ENCODE measurements at places on chromosomes 11 and 22. TPM values are rescaled to one million over a fixed set of nuclear protein-coding genes. Genes with fewer than 3 reads are reported as not detected.

FAM180B gene
- 0.08 TPM for polyA plus RNA-seq

TREH gene
- 0.17 TPM for polyA plus RNA-seq

DNA sequence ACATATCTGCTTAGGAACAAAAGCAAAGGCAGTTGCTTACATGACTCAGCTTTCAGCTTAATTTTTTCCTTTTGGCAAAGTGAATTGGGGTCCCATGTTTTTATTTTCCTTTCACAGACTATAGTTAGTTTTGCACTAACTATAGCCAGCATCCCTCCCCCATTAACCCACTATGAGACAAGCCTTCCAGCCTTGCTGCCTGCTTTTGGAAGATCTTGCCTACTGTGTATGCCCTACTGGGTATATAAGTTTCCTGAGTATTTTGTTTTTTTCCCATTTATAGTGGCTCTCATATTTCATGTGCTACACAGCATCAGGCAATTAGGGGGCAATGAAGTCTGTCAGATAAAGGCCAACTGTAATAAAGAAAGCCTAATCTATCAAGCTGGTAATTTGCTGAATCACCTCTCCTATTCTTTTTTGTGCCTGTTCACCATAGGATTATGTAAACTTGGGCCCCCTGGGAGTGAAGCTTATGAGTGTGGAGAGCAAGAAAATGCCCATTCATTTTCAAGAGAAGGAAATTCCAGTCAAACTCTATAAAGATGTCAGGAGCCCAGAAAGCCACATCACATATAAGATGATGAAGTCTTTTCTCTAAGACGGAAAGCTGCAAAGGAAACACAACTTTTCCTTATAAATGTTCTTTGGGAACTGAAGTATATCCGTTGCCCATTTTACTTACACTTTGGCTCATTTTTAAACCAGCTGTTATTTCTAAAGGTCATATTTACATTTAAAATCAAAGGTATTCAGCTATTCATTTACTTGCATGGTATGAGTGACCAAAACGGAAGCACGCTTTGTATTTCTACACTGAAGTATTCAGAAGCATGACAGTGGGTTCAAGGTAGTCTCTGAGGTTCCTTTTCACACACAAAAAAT, 64.0 kb downstream of the CCDC83 start:
- H3K36me3 ChIP-seq, result no peaks in the 10 kb centered on the region
- no peak for DNase-seq
- no peaks in the 10 kb centered on the region for H3K4me1 ChIP-seq
- no peaks in the 10 kb centered on the region for H3K27me3 ChIP-seq

DNA sequence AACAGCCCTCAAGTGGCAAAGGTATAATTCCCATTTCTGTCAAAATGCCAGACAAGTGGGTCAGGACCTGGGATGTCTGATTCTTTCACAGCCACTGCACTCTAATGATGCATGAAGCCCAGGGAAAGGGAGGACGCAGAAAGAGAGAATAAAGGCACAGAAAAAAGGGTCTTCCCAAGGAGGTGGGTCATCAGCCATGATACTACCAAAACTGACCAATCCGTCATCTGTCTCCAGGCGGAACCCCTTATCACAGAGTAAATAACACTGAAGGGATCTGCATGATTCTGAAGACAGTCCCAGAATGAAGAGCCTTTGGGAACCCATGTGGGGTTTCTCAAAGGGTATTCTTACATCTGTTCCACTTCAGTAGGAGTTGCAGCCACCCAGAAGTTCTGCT, 73.8 kb upstream of the OPCML start:
- H3K4me1 ChIP-seq, result no peaks in the 10 kb centered on the region
- H3K27me3 ChIP-seq, result no peaks in the 10 kb centered on the region
- no peak overlapping the region for H3K4me3 ChIP-seq
- no peak for DNase-seq
- no peaks in the 10 kb centered on the region for H3K36me3 ChIP-seq

- no peaks in the 10 kb centered on the region for H3K4me1 ChIP-seq
- no peaks in the 10 kb centered on the region for H3K36me3 ChIP-seq
- no peak for DNase-seq
- H3K27ac ChIP-seq, result no peak overlapping the region
These were observed 852.3 kb downstream of the BRD1 start for GRCh38 chr22:48975316-48975741.

DNA sequence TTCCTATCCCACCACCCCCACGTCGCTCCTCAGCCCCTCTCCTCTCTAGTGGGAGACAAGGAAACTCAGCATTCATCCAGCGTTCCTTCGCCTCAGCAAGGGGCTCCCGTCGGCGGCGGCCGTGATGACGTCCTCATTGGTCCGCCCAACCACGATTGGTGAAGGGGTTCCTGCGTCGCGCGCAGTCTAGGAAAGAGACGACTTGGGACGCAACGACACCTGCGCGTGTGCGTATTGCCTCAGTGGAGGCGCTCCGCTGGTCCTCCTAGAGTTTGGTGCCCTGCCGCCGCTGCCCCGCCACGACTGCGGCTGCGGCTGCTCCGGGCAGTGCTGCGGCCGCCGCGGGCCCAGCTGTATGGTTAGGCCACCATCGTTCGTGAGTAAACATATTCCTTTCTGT, 56.6 kb downstream of the CCDC81 start:
- peaks cover 3% of the 10 kb centered on the region for H3K36me3 ChIP-seq
- H3K27ac ChIP-seq, result no peak overlapping the region
- DNase-seq, result no peak
- no peak overlapping the region for H3K4me3 ChIP-seq
- no peaks in the 10 kb centered on the region for H3K4me1 ChIP-seq

LIF gene
- 0.14 TPM for polyA plus RNA-seq

MRE11 gene
- 1.9 TPM for polyA plus RNA-seq

GRCh38 chr22:47698906-47699305, 936.5 kb downstream of the TBC1D22A start:
- no peak overlapping the region for H3K27ac ChIP-seq
- H3K4me3 ChIP-seq, result no peak overlapping the region
- H3K4me1 ChIP-seq, result no peaks in the 10 kb centered on the region
- DNase-seq, result no peak
- no peaks in the 10 kb centered on the region for H3K27me3 ChIP-seq

- H3K27me3 ChIP-seq, result no peaks in the 10 kb centered on the region
- no peaks in the 10 kb centered on the region for H3K36me3 ChIP-seq
These were observed 101.0 kb downstream of the ME3 start for GRCh38 chr11:86571273-86571948.

- peaks cover 4% of the 10 kb centered on the region for H3K27me3 ChIP-seq
- H3K27ac ChIP-seq, result no peak overlapping the region
- H3K36me3 ChIP-seq, result no peaks in the 10 kb centered on the region
- H3K4me1 ChIP-seq, result no peaks in the 10 kb centered on the region
These were observed 3.4 kb upstream of the IGLL5 start for GRCh38 chr22:22884010-22884887.
